ENCODE measurements at places on chromosomes 7 and 10.

DNA sequence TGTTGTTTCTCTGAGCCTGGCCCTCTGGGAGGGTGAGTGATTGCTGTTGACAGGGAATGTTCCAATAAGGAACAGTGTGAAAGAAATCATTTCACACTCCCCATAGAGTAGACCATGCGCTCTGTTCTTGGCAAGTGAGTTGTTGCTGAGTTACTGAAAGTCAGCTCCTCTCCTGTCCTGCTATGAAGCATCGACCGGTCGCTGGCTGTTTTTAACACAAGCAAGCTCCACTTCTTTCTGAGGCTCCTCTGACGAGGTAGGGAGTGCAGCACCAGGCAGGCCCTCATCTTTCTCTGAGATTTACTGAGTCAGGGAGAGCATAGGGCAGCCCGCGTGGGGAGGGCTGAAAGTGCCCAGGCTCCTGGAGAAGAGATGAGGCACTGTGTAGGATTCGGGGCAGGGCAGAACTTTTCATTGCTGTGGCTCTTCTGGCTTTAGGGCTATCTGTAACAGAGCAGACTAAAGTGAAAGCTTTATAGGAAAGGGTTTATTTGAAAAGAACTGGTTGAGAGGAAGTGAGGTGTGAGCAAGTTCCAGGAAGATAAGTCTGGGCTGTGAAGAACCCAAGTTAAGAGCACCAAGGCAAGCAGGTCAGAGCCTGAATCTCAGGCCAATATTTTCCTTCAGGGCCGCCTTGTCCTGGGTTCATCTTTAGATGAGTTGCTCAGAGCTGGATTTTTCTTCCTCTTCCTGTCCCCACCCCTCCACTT, 332.2 kb downstream of the CCSER2 start:
- no peak for DNase-seq

DNA sequence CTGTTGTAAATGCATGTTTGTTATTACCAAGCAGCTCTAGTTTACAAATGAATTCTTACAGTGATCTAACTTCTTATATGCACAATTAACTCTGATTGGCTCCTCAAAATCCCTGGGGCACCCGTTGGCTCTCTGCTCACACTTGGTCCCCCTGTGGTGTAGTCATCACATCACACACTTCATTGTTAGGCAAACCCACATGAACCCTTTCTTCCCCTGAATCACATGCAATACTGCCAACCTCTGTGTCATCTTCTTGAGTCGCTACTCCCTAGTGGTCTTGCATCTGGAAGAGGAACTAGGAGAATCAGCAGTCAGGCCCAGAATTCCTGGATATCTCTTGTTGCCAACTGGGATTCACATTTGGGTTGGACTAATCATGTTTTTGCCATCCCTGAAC, 73.1 kb downstream of the CD36 start:
- no peak for DNase-seq

DNA sequence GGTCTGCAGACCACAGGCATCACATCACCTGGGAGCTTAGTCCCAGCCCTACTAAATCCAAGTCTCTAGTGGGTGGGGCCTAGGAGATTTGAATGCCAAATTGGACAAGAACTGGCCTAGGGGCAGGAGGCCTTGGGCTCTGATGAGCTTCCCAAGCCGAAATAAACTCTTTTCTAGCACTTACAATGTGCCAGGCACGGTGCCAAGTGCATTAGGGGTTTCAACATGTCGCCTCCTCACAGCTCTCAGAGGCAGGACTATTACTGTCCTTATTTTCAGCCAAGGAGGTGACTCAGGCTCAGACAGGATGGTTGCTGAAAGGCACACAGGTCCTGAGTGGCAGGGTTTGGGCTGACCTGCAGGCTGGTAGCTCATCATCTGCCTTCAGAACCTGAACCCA, 9.2 kb upstream of the CPA1 start:
- no peak for DNase-seq

DNA sequence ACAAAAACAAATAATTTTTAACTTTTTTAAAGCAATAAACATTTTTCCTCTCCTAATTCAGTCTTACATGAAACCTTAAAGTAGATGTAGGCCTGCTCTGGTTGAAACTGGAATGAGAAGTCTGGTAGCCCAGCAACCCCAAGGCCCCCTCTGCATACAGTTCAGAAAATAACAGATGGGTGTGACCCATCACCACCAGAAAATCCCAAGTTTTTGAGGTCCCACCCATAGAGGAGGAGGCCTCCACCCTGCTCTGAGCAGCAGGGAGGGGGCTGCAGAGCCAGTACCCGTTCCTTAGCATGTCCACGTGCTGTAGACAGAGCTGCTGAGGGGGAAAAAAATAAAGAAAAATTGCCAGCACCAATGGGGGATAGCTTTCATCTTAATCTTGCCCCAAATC, 122.7 kb downstream of the WNT2 start:
- DNase-seq: no peak

DNA sequence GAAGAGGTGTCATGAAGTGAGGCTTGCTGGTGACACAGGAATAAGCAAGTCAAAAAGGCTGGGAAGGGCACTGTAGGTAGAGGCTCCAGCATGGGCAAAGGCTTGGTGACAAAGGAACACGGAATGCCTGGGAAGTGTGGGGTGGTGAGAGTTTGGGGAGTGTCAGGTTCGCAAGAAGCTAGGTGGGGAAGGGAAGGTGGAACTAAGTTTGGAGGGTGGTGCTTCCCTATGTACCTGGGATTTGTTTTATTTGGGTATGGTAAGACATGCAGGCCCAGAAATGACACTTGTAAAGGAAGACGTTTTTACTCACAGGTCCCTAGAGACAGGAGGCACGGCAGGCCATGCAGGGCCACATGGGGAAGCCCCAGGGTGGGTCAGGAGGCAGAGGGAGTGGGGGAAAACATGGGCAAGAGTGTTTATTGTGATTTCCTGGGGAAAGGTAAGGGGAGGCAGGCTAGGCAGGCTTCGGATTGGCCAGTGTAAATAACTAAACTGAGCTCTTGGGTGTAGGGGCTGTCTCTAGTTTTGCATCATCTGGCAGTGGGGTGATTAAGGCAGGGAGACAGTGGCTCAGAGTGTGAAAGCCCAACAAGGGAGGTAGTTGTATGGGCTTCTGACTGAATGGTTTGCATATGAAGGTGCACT, 52.1 kb downstream of the SH2D4B start:
- no peak for DNase-seq

DNA sequence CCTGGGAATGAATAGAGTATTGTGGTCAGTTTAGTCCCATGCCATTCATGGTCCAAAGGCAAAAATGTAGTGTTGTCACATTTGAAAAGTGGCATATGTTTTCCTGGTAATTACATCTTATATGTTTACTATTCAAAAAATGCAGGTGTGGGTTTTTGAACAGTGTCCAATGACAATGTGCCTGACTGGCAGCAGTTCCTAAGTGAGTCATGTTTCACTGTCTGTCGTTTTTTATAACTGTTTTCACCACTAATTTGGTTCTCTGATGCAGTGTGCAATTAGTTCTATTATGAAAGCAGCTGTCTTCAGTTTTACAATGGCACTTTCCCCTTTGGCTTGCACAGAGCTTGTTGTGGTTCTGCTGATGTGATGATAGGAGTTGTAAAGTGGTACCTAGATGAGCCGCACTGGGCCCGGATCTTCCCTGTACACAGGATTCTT, 162.3 kb downstream of the SEM1 start:
- no peak for DNase-seq

DNA sequence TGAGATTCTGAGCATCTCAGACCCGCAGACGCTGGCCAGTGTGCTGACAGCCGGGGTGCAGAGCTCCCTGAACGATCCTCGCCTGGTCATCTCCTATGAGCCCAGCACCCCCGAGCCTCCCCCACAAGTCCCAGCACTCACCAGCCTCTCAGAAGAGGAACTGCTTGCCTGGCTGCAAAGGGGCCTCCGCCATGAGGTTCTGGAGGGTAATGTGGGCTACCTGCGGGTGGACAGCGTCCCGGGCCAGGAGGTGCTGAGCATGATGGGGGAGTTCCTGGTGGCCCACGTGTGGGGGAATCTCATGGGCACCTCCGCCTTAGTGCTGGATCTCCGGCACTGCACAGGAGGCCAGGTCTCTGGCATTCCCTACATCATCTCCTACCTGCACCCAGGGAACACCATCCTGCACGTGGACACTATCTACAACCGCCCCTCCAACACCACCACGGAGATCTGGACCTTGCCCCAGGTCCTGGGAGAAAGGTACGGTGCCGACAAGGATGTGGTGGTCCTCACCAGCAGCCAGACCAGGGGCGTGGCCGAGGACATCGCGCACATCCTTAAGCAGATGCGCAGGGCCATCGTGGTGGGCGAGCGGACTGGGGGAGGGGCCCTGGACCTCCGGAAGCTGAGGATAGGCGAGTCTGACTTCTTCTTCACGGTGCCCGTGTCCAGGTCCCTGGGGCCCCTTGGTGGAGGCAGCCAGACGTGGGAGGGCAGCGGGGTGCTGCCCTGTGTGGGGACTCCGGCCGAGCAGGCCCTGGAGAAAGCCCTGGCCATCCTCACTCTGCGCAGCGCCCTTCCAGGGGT, 703 bp downstream of the RBP3 start:
- DNase-seq: no peak

- no peak for DNase-seq
These were observed 115.4 kb downstream of the CABCOCO1 start for GRCh38 chr10:61778137-61778536.

GRCh38 chr10:44966816-44967509, 7.4 kb downstream of the RASSF4 start:
- no peak for DNase-seq

GRCh38 chr7:3063016-3063753, 19.5 kb upstream of the CARD11 start:
- DNase-seq: no peak

DNA sequence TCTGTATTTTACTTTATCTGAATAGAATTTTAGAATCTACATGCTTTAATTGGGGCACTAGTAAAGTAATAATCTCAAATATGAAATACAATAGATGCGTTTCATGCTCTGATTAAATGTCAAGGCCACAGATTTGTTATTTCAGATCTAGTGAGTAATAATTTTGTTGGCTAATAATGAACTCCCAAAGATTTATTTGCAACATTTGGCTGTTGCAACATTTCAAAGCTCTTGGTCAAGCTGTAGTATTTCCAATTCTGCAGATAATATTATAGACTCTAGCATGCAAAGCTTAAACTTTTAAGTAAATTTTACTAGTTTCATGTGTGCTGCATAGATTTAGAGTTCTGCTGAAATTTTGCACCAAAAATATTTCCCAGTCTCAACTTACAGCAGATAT, 16.7 kb downstream of the LRRN3 start:
- no peak for DNase-seq

GRCh38 chr7:146720195-146720594, 603.6 kb downstream of the CNTNAP2 start:
- DNase-seq: no peak

- no peak for DNase-seq
These were observed 467.0 kb upstream of the POT1 start for GRCh38 chr7:125396466-125397151.

GRCh38 chr7:47142169-47142866, 439.6 kb downstream of the TNS3 start:
- no peak for DNase-seq

DNA sequence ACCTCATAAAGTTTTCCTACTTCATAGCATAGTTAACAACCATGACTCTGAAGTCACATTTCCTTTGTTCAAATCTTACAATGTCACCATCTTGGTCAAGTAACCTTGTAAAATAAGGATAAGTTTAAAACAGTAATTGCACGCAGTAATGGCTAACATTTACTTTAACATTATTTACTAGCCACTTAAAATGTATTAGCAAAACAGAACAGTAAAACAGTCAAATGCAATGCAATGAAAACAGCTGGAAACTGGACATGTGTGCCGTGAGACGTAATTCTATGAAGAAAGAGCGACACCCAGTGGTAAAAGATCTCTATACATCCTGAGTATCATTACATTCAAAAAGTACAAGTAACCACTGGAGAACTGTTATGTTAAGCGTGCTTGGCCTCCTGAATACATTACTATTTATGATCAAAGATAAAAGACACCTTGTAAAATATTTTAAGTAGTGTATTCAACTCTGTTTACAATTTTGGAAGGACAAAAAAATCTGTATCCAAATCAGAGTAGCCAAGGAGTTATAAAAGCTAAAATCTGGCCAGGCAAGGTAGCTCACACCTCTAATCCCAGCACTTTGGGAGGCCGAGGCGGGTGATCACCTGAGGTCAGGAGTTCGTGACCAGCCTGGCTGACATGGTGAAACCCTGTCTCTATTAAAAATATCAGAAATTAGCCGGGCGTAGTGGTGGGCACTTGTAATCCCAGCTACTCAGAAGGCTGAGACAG, 27.2 kb downstream of the ATE1 start:
- peak; percentile 77 for DNase-seq

- DNase-seq: no peak
These were observed 190.8 kb upstream of the TMEM196 start for GRCh38 chr7:19964246-19964645.

- DNase-seq: no peak
These were observed 16.3 kb downstream of the SLC13A1 start for GRCh38 chr7:123183431-123183830.

DNA sequence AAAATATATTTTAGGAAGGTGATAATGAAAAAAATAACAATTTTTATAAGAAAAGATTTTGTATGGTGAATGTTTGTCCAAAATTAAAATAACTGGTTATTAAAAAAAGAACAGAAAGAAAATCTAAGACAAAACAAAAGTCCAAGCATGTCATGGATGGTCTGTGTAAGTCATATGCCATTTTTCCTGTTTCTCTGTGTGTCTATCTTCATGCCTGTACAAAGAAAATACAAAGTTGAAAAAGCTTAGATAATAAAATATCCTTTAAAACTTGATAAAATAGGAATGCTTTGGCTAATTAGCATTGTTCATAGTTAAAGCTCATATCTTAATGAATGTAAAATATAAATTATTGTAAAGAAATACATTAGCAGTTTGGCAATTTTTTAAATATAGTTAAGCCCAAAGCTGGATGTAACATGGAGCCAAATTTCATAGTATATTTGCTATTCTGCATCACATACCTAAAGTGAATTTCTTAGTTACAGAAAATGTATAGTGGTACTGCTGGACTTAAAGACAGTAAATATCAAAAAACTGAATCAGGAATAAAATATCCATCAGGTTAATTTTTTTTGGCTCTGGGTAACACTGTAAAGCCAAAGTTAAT, 661.1 kb downstream of the PCDH15 start:
- no peak for DNase-seq

DNA sequence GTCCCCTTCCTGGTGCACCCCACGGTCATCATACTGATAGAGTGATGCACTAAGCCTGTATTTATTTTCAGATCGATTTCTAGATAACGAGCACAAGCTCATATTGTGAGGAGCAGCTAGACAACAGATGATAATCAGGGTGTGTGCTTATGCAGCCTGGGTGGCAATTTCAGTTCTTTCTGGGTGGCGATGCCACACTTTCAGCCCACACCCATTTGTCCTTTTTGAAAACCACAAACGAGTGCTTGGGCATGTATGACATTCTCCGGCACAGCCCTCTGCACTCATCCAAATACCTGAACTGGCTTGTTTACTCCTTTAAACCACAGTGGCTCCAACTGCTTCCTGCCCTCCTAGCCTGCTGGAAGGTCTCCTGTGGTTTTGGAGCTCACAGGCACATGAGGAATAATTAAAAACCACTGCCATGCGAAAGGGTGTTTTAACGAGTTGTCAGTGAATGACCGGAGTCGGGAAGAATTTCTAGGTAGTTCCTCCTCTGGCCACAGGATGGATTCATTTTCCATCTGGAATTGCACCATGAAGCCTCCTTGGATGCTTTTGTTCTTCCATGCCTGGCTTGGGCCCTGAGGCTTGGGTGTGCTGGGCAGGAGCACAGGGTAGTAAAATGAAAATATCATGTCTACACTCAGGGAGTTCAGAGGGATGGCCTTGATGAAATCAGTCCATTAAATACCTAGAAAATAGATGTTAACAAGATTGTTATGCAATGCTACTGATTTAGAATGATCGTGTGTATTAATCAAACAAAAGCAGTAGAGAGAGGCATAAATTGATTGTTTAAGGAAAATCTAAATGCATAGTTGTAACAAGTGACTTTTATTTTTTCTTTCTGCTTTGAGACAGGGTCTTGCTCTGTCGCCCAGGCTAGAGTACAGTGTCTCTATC, 52.4 kb upstream of the ITGB1 start:
- no peak for DNase-seq
